ENCODE measurements at places on chromosomes 5 and 9.
A peak's percentile ranks its signal among the peaks of the same experiment; 100 is the strongest.

DNA sequence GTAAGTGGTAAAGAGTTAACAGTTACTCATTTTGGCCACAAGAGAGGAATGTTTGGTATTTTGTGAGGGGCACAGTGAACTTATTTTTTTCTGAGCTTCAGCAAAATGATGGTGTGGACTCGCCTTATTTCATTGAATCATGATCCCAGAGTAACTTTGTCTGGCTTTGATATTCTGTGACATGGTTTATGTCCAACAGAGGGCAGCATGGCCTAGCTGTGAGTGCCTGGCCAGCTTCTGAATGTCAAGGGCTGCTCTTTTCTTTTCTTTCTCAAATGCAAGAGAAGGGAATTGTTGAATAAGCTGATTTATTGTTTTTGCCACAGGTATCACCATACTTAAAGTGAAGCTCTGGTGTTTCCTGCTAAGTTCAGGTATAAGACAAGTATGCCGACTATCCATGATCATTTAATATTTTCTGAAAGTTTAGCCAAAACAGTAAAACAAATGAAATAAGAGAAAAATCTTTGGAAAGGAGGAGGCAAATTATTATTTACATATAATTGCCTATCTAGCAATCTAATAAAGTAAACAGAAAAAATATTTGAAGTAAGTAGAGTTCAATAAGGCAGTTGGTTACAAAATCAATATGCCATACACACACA lies 31.7 kb downstream of the MRPL22 start:
- no peak for DNase-seq

DNA sequence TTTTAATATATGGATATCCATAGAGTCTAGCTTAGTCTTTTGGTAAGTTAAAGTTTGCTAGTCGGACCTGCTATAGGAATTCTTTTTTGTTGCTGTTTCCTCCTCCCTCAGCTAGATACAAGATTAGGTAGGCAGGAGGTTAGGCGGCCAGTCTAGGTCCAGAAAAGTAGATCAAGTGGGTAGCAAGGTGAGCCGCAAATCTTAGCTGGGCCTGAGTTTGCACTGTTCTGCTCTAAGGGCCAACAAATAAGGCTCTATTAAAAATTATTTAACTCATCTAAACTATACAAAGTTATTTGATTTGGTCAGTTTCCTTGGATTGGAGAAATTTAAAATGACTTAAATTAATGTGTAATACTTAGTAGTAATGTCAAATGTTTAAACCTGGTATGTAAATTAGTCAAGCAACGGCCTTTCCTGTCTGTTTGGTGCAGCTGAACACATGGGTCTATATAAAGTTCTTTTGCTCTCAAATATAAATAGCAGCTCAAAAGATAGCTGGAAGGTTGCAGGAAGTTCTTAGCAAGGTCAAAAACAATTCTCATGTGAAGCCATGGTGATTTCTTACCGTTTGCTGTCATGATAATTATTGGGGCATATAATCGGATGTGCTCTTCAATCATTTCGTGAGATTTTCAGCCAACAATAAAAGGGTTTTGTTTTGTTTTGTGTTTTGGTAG lies 72.0 kb downstream of the PRKACG start:
- no peak for DNase-seq

DNA sequence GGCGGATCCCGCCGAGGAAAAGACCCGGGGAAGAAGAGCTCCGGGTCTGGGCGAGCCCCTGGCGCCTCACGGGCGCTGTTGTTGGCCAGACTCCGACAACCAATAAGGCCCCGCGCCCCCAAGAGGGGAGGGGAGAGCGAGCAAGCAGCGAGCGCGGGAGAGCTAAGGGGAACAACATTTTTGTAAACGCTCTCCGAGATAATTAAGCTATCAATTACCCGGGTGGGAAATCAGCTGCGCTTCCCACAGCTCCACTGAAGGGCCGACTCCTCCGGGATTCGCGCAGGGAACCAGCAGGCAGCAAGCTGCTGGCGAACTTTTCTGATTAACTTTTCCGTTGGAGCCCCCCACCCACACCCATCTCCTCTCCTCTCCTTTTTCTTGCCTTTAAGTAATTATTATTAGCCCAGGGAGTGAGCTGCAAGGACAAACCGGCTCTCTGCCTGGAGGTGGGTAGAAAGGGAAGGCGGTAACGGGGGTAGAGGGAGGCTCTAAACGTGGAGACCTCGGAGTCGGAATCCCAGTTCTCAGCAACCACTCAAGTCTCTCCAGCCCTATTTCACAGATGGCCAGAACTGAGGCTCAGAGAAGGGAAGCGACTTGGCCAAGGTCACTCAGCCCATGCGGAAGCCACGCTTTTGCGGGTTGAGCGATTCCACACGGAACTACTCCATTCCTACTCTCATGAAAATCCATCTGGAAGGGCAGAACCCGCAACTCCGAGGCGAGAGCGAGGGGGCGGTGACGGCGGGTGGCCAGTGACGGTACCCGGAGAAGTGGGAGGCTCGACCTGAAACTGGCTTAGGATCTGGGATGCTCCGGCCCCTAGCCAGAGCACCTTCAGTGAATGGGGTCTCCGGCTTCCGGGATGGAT lies 1.3 kb downstream of the ASTN2 start:
- DNase-seq, result no peak

DNA sequence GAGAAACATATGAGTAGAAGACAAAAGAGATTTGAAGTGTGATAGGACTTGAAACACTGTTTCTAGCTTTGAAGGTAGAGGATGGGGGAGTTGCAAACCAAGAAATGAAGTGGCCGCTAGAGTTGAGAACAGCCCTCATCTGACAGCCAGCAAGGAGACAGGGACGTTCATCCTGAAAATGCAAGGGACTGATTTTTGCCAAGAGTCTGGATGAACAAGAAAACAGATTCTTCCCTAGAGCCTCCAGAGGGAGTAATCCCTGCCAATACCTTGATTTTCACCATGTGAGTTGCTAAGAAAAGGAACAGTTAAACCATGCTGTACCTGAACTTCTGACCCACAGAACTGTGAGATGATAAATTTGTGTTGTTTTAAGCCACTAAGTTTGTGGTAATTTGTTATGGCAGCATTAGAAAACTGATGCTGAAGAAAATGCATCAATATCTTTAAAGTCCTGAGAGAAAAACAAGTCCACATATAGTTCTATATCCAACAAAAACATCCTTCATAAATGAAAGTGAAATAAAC lies 154.0 kb upstream of the ADAMTSL1 start:
- DNase-seq, result no peak

DNA sequence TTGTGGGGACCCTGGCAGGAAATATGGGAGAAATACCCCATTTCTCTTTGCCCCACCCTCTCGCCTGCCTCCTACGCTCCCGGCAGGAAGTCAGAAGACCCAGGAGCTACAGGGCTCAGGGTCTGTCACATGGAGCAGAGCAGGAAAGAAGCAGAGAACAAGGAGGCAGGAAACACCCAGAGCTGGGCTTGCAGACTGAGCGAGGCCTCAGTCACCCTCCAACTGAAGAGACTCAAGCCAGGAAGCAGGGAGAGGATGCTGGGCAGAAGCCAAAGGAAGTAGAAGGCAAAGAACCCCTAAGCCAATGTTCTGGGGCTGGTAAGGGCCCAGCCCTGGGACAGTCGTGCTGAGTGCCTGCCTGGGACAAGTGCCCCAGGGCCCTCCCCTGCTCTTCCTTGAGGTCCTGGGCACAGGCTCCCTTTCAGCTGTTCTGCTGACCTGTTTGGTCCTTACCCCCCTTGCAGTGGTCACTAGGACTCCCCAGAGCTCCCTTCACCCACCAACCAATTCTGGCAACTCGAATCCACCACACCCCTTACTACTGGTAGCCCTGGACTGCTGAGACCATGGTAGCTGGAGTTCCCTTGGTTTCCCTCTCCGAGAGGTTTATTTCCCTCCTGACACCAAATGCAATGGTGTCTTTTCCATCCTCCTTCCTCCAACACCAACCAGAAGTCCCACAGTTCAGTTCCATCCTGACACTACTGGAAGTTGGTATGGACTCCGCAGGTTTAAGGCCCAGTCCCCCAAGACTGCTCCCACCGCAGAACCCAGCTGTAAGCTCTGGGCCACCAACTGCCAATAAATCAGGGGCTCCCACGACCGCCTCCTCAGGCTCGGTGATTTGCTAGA lies 157.5 kb downstream of the COL23A1 start:
- no peak for DNase-seq

- no peak for DNase-seq
Observed at GRCh38 chr5:115531380-115531779, 13.2 kb downstream of the FEM1C start.

DNA sequence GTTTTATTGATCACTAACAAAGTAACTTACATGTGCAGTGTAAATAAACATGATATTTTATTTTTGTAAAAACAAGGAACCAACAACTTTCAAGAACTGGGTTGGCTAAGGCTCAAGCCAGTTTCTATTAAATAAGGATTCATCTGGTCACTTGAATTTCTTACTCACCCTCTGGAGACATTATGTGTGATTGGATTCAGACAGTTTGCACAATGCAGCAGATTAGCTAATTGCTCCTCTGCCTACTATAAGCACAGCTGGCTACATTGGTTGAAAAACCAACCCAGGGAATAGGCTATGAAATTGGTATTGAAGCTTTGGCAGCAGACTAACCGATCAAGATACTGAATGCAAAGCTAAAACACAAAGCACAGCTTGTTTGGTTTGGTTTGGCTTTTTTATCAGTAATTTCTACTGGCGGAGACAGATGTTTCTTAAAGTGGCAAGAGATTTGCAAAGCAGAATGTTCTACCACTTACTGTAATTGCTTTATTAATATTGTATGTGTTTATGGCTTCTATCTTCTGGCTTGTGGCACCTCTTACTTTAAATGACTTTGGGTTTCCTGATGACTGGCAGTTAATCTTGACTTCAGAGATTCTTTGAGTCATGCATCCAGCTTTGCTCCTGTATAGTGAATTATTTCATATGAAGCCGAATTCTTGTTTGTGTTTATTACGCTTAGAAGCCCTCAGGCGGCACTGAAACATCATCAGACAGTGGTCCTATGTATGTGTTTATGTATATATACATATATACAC lies 231.5 kb downstream of the MPDZ start:
- DNase-seq, result no peak

- peak; percentile 34 for DNase-seq
Observed at GRCh38 chr9:131739133-131739958, 530 bp downstream of the RAPGEF1 start.

DNA sequence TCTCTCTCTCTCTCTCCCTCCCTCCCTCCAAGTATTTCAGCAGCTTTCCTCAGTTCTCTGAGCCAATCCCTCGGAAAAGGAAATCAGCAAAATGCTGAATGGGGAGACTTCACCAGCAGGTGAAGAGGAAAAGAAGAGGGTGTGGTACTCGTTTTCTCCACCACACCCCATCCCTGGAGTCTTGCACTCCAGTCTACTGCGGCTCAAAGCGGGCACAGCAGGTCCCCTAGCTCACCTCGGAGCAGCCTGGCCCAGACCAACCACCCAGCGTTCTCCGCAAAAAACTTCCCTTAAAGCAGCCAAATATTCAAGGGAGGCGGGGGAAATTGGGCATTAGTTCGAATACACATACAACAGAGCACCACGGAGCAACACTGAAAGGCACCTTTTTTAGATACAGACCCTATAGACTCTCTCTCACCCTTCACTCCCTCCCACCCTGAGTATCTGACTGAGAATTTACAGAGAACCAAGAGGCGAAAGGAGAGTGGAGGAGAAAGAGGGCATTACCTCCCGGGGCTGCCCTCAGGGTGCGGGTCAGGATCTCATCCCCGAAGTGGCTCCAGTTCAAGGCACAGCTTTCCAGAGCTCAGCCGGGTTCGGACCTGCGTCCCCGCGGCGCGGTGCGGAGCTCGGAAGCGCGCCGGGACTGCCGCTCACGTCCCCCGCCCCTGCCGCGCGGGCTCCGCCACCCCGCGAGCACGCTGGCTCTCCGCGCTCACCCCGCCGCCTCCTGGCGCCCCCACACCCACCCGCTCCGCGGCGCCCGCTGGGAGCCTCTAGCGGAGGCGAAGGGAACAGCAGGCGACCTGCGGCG lies 1638.5 kb upstream of the C9orf72 start:
- DNase-seq, result no peak

GRCh38 chr5:168401880-168402279 lies 84.4 kb upstream of the RARS1 start:
- no peak for DNase-seq

GRCh38 chr9:125920402-125920801 lies 173.2 kb downstream of the PBX3 start:
- DNase-seq, result no peak

- no peak for DNase-seq
Observed at GRCh38 chr5:79157305-79157704, 45.7 kb downstream of the BHMT start.

DNA sequence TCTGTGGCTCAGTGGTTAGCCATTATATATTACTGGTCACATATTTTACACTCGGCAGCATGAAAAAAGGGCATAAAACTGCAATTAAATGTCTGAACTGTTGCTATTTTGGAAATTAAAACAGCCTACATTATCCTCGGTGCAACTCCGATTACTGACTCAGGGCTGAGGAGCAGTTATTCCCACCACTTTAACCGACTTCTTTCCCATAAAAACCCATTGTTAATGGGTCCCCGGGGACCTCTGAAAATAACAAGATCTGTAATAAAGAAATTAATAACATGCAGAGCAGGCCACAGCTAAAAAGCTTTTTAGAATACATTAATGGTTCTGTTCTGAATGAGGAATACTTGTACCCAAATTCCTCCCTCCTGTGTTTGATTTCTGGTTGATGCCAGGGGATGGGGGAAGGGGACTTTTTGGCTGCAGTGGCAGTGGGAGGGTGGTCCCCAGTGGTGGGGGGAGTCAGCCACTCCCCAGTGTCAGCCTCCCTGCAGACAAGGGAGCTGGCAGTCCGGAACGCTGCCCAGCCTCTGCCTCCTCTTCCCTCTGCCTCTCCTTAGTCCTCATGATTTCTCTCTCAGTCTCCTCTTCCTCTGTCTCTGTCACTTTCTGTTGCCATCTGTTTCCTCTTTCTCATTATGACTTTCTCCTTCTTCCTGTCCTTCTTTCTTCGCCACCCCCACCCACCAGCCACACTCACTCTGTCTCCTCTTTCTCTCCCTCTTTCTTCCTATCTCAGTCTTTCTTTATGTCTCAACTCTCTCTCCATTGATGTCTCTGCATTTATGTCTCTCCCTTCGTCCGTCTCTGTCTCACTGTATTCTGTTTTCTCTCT lies 59.0 kb upstream of the ZBTB43 start:
- DNase-seq, result no peak

DNA sequence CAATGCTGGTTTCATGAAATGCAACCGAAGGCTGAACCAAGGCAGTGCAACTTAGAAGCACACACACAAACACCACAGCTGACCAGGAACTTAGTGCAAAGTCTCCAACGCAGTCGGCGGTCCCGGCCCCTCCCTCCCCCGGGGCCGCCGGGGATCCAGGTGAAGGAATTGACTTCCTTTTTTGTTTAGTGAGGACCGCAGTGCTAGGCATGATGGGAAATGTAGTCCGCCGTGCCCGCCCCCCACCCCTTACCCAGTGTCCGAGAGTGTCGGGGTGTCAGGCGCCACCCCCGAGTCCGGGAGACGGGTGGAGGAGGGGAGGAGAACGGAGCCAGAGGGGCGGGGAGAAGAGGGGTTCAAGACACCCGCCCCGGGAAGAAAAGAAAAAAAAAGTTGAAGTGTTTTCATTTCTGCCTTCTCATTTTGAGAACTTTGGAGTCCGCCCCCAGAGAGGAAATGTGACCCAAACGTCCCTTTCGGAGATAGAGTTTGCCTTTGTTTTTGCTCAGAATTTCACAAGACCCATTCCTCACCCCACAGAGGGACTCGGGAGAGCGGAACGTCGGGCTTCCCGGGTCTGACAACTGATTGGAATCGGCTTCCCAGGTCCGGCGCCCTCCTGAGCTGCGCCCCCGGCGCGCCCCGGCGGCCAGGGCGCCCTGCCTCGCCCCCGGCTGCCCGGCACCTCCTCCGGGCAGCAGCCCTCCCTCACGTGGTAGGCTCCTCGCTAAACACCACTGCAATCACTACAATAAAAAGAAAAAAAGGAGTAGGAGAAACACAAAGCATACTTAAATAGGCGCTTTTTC lies 2.0 kb downstream of the IER5L start:
- peak; percentile 66 for DNase-seq

- no peak for DNase-seq
Observed at GRCh38 chr5:14397717-14398116, 183.9 kb upstream of the OTULINL start.

Data from CD4-positive, alpha-beta T cell treated with Interleukin-4 for 4 hours (primary cell).